ENCODE measurements at places on chromosomes 7 and 10. TPM values are rescaled to one million over a fixed set of nuclear protein-coding genes. Genes with fewer than 3 reads are reported as not detected.

ABCB8 gene
- total RNA-seq: 49.5 TPM

VSIR gene
- 112 TPM for total RNA-seq

FAM25A gene
- total RNA-seq: not detected

DNA sequence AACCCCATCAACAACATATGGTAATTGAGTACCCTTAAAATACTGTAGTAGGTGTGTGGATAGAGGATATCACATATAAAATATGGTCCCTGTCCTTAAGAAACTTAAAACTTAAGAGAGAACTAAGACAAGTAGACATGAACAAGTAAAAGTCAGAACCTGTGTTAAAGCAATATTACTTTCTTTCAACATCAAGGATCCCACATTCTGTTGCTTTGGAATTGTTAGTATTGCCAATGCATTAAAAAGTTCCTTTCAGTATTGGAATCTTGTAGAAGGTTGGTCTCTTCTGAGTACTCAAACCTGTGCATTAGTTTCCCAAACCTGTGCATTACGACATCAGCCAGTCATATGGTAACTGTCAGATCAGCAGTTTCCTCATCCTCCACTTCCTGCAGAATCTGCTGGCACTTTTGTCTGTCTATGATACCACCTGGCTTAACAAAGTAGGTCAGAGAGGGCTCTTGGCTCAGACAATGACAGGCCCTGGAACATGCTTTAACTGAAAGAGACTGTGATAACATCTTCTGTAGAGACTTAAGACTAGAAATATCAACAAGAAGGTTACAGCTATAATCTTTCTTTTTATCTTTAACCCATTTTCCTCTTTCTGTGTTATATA, 56.5 kb downstream of the CCDC71L start:
- H3K27ac ChIP-seq: no peak overlapping the region
- H3K36me3 ChIP-seq: no peaks in the 10 kb centered on the region
- peaks cover 15% of the 10 kb centered on the region for H3K4me1 ChIP-seq
- H3K27me3 ChIP-seq: no peaks in the 10 kb centered on the region

GRCh38 chr7:138304071-138304320, 156.1 kb upstream of the TRIM24 start:
- no peaks in the 10 kb centered on the region for H3K4me1 ChIP-seq
- no peaks in the 10 kb centered on the region for H3K36me3 ChIP-seq
- DNase-seq: no peak
- no peaks in the 10 kb centered on the region for H3K27me3 ChIP-seq
- no peak overlapping the region for H3K27ac ChIP-seq

DNA sequence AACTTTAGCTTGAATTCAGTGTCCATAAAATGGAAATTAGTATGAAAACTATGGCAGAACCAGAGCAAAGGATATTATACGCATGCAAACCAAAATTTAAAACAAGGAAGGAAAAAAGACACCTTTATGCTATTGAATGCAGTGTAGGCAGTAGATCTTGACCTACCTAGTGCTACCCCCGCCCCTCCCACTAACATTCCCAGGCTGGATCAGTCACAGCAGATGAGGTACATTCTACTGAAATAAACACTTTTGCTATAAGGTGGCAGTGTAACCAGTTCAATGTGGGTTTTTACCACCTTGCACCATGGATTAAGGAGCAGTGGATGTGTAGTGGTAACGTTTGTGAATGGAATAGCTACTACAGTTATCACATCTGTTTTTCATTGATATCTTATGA, 27.9 kb downstream of the SRI start:
- H3K4me1 ChIP-seq: no peaks in the 10 kb centered on the region
- H3K27me3 ChIP-seq: no peaks in the 10 kb centered on the region
- no peak overlapping the region for H3K27ac ChIP-seq

GRCh38 chr7:2943851-2944601, 99.6 kb downstream of the CARD11 start:
- no peak overlapping the region for H3K4me3 ChIP-seq
- peak; percentile 7 for DNase-seq
- H3K27ac ChIP-seq: no peak overlapping the region
- peaks cover 53% of the 10 kb centered on the region for H3K36me3 ChIP-seq
- peaks cover 20% of the 10 kb centered on the region for H3K4me1 ChIP-seq

DNA sequence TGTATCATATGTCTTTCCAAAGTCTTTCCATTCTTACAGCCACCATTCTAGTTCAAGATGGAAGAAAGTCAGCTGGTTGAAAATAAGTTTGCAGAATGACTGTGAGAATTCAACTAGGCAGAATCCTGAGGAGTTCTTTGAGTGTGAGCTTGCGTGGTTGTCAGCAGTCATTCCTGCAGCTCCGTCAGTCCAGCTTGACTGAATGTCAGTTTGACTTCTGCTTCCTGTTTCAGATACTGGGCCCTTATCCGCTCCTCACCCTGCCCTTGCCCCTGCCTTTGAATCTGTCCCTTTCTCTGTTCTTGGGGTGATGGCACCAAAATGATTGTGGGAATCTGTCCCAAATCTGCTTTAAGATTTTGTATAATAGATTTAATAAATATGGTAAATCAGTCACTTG, 27.8 kb downstream of the SLC26A5 start:
- no peak for DNase-seq
- no peaks in the 10 kb centered on the region for H3K4me1 ChIP-seq
- H3K36me3 ChIP-seq: no peaks in the 10 kb centered on the region
- no peak overlapping the region for H3K4me3 ChIP-seq
